H54 (cell line): ENCODE measurements at places on chromosomes 11 and 22.

DNA sequence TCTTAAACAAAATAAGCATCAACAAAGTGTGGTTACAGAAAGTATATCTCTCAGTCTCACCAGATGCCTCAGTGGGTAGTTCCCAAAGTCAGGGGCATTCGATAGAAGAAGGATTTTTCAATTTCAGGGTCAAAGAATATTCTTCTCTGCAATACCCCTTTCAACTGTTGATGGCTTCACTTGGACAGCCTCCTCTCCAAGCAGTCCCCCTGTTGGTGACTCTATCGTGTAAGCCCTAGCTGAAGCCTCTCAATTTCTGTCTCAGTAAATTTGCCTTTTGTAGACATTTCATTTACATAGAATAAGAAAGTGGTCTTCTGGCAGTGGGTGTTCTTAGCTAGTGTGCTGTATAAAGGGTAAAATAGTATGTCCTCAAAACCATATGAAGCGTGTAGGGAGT, 11.3 kb upstream of the CCDC83 start:
- no peak for DNase-seq

DNA sequence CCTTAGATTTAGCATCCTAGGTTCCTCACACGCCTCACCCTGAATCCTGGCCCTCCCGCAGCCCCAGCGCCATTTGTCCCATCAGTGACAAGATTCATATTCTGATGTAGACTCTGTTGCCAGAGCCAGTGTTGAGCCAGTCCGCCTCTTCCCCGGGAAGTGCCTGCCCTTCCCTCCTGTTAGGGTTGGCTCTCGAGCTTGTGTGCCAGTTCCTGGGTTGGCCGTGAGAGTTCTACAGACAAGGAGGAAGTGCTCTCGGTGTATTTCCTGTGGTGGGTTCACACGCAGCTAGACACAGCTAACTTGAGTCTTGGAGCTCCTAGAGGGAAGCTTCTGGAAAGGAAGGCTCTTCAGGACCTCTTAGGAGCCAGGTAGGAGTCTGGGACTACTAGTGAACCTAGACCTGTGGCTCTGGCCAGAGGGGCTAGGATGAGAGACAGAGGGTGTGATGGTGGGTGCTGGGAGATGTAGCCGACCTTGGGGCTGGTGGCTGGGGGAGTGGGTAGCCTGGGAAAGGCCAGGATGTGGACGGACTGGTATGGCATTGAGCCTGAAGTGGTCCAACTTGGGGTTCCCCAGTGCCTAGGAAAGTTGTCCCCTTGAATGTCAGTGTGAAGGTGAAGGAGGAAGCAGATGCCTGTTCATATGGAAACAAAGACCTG, at the start of gene IL18BP:
Gene IL18BP (plus strand): TSS at position 261 of the 662 bp plus-strand sequence. CDS start 1,076 bp downstream, outside the sequence.
- DNase-seq = no peak

GRCh38 chr11:6566704-6567370, 36.6 kb downstream of the RRP8 start:
- DNase-seq = no peak

DNA sequence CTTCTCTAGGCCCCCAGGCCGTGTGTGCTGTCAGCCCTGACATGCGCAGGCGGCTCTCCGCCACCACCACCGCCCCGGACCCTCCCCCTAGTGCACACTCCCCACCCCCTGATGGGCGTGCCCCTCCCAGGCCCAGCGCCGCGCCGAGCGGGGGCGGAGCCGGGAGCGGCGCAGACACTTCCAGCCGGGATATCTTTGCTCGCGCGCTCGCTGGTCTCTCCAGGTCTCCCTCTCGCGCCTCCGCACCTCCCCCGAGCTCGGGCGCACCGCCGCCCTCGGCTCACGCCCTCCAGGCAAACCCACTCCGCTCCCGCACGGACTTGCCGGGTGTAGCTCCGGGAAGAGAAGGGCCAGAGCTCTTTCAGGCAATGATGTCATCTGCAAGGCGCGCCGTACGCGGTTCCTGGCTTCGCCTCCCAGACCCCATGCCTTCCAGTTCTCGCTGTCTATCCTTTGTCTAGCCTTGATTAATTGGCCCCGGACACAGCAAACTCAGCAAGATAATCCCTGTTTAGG, at the start of gene SCN3B:
Gene SCN3B (minus strand): TSS at position 59 of the 516 bp plus-strand sequence. CDS start 823 bp downstream, outside the sequence.
- DNase-seq = peak; percentile 30

- no peak for DNase-seq
These were observed 12.2 kb upstream of the DCHS1 start for GRCh38 chr11:6667733-6668374.

GRCh38 chr11:95089620-95090542, at the start of gene ENDOD1:
ENDOD1 (plus strand) TSS chr11:95089846; CDS start chr11:95089928, 82 bp downstream.
- peak; percentile 62 for DNase-seq

DNA sequence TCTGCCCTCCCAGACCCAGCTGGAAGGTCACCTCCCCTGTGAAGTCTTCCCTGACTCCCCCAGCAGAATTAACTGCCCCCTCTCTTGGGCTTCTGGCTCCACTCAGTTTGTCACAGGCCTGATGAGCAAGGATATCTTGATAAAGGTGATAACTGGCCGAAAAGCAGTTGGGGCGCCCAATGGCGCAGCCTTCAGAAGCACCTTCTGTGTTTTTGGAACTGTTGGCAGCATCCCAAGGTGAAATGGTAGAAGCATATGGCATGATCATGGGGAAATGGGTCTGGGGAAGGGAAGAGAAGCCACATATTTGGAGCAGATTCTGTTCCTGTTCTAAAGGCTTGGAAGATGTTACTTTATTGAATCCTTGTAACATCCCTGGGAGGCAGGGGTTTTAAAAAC, 2.8 kb upstream of the TAB1 start:
- DNase-seq = no peak

GRCh38 chr11:35398881-35399280, 20.5 kb downstream of the SLC1A2 start:
- no peak for DNase-seq

- DNase-seq = no peak
These were observed 398 bp upstream of the FAM89B start for GRCh38 chr11:65571940-65572339.

DNA sequence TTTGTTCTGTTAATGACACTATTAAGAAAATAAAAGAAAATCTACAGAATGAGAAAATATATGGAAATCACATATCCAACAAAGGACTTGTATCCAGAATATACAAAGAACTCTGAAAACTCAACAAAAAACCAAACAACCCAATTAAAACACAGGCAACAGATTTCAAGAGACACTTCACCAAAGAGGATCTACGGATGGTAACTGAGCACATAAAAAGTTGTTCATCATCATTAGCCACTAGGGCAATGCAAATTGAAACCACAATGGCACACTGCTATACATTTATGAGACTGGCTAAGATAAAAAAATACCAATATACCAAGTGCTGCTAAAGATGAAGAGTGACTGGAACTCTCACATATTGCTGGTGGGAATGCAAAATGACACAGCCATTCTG, 34.5 kb upstream of the SLC25A1 start:
- DNase-seq = no peak

DNA sequence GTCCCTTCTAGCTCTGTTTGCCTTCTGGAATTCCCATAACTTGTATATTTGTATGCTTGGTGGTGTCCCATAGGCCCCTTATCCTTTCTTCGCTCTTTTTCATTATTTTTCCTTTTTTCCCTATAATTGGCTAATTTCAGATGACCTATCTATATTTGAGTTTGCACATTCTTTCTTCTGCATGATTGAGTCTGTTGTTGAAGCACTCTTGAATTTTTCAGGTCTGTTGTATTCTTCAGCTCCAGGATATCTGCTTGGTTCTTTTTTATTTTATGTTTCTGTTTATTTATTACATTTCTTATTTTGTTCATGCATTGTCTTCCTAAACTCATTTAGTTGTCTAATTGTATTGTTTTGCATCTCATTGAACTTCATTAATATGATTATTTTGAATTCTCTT, 28.0 kb downstream of the NCAM1 start:
- no peak for DNase-seq

GRCh38 chr11:47149782-47150181, 26.9 kb downstream of the ARFGAP2 start:
- no peak for DNase-seq

DNA sequence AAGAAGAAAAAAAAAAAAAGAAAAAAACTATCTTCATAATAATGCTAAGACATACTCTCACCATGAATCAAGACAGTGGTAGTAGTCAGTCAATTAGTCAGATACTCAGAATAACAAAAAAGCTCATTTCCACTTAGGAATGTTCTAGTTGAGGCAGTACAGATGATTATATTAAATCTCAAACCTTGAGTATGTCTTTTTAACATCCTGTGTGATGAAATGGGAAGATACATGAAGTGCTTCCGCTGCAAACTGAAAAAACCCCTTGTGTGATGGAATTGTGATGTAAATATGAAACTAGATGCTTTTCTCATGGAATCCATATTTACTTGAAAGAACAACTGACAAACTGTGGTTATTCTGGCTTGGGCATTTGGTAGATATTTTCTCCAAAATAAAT, 13.7 kb downstream of the AMOTL1 start:
- DNase-seq = no peak

DNA sequence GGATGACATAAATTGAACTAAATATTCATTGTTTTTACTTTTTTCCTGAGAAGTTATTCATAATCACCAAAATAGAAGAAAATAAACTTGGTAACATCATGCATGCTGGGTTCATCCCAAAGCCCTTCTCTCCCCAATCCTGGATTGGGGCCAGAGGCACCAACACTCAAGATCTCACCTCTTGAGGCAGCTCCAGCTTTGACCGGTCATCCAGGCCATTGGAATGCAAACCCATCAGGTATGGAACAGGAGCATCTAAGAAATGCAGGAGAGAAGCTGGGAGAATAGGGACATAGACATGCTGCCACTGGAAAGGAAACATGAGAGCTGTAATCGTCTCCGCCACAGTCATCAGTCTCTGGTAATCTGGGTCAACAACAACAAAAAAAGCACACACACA, 71.8 kb downstream of the DENND5A start:
- DNase-seq = no peak

DNA sequence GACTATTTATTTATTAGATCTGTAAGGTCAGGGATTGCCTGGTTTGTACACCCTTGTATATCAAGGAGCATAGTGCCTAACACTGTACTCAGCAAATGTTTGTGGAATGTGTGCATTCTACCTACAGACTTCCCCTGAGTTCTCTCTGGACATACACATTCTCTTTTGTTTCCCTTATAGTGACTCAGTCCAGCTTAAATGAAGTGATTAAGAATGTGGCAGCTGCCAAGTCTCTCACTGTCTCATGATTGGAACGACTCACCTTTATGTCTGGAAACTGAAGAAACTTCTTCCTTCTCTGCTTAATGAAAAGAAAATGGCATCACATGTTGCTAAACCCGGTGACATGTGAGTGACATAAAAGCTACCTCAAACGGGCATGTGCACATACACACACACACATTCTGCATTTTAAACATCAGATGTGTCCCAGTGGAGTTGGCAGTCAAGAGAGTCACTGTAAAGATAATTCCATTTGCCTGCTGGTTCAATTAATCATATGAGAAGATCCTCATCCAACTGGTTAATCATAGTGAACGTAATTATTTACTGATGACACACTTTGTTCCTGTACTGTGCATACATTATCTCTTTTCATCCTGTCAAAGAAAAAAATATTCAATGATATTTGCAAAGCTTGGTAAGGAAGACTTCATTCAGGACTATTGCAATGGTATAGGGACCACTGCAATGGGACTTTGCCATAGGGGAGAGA, 42.8 kb downstream of the GLYAT start:
- DNase-seq = peak; percentile 6

- no peak for DNase-seq
These were observed 1.6 kb upstream of the LRRC55 start for GRCh38 chr11:57180081-57180561.

DNA sequence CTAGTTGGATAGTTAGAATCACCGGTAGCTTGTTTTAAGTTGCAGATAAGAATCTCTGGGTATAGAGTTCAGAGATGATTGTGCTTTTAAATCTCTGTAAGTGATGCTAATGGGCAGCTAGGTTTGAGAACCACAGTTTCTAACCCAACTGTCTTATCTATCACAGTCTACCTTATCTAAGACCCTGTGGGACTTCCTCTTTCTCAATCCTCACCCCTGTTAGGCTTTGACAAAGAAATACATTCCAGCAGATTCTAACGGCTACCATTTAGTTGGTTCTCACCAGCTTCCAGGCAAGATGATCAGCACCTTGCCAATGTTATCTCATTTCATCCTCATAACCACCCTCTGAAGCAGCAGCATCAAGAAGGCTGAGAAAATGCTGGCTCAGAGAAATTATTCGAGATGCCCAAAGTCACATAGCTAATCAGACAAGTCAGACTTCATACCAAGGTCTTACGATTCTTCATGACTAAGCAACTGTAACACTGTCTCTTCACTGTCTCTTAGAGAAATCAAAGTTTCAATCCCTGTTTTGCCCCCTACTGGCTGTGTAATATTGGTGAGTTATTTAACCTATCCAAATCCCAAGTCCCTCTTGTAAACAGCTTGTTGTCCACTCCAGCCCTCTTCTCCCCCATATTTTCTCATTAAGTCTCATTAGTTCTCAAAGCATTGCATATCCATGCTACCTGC, 192.4 kb upstream of the API5 start:
- no peak for DNase-seq

GRCh38 chr11:48116437-48117228, 100.0 kb upstream of the OR4B1 start:
- no peak for DNase-seq

DNA sequence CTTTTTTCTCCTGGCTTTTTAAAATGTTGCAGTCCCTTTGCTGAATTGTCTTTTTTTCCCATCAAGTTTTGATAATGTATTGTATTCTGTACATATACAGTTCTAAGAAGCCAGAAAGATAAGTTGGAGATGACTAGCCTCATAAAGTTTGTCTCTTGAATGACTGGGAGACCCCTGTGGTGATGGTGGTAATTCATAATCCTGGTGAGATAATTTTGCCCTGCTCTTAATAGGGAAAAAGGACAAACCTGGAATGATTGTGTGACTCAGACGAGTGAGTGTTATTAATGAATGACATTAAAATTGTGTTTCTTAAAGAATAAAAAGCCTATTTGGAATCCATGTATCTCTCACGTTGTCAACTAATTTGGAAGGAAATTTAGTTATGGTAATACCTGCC, 1.2 kb downstream of the HIKESHI start:
- no peak for DNase-seq

GRCh38 chr11:8731647-8732323, 49.2 kb downstream of the RPL27A start:
- DNase-seq = no peak

DNA sequence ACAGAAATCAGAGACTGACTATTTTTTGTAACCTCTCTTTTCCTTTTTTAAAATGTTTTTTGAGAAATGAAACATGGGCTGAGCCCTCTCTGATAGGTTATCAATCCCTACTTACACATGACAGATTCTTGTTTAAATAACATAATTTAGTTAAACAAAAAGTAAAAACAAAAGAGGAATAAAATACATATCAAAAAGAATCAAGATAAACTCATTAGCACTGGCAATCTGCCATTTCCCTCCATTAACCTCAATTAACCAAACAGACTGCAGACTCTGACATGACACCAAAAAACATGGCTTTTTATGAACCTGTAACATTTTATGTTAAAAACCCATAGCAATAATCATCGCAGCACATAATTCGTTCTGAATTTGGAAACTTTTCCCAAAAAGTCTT, 284.4 kb upstream of the MTNR1B start:
- DNase-seq = no peak

GRCh38 chr11:15289723-15290122, 175.0 kb downstream of the INSC start:
- no peak for DNase-seq

GRCh38 chr11:16434036-16434435, 77.7 kb upstream of the SOX6 start:
- no peak for DNase-seq
